ENCODE measurements at places on chromosomes 3 and 15.

DNA sequence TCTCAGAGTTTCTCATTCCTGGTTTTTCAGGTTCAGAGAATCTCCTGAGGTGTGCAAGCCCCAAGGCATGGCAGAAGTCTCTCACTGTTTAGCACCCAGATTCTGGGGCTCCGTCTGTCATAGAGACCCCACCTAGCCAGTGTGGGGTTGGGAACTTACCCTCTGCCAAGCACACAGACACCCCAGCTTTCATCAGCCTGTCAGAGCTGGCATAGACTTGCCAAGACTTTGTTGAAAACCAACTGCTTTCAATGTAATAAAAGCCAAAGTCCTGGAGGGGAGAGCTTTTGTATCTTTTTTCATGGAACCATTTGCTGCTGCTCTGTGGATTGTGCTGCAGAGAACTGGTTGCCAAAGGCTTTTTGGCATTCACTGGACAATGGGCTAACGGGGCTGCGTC lies 341.4 kb upstream of the TRIM42 start:
- no peak for DNase-seq

- no peak for DNase-seq
Observed at GRCh38 chr3:23619705-23620637, 185.8 kb upstream of the UBE2E1 start.

DNA sequence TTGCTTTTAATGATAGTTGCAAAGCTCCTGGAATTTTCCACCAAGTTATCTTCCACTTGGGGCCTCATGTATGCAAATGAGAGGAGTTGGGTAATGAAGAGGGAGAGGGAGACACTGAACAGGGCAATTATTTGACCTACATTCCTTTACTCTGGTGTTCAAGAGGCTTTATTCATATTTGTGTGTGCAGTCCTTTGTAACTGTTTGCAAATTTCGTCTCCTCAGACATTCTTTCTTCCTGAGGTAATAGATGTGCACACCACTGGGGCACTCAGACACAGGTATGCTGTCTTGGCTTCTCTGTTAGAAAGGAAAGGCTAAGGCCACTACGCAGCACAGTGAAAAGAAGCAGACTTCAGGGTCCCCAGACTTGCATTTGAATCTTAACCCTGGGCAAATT lies 189.7 kb upstream of the IL12A start:
- no peak for DNase-seq

DNA sequence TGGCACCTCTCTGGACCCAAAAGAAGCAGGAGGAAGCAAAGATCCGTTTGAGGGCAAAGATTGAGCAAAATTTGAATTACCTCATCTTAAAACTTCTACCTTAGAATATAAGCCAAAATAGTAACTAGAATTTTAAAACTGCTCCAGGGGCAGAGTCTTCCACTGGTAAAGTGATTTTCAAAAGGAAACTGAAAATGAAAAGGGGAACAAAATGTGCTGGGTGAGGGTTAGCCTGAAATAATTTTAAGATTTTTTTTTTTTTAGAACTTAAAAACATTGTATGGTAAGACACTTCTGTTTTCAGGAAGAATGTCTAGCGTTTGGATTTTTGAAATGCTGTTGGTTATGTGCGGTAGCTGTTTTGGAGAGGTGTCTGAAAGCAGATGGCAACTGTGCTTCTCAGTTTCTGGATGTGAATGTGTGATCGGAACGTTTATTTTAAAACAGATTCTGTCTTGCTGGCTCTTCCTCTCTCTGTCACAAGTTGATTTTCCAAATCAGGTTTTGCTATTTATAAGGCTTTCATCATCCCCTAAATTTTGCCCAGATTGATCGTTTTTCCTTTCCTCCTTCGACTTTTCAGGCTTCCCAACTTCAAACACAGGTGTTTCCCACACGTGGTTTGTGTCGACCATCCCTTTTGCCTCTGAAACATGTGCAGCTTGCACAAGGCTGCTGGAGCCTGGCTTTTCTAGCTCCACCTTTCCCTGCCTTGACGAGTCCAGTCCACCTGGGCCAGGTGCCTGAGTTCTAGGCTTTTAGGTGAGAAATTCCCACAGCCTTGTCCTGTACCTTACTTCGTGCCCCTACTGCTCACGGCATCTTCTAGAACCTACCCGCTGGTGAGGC lies 3.3 kb downstream of the LRRK1 start:
- DNase-seq = no peak

GRCh38 chr15:41334293-41335120 lies 1.8 kb downstream of the NUSAP1 start:
- no peak for DNase-seq

- peak; percentile 92 for DNase-seq
Observed at GRCh38 chr15:88627463-88627862, 6.3 kb downstream of the AEN start.
